HCT116 (cell line): ENCODE measurements at places on chromosomes 3 and 15. TPM values are rescaled to one million over a fixed set of nuclear protein-coding genes. Genes with fewer than 3 reads are reported as not detected.

The JAGN1 gene
- total RNA-seq = 33.4 TPM

The LRRFIP2 gene
- 27.0 TPM for total RNA-seq

The PLSCR5 gene
- total RNA-seq = not detected

The SERINC4 gene
- 0.12 TPM for total RNA-seq

The MESP1 gene
- total RNA-seq = 8.8 TPM

The PODXL2 gene
- 5.7 TPM for total RNA-seq

The CD96 gene
- total RNA-seq = 0.42 TPM

The PLAAT1 gene
- not detected for total RNA-seq

The LIPC gene
- total RNA-seq = not detected

The CP gene
- total RNA-seq = 0.52 TPM

The LRRIQ4 gene
- not detected for total RNA-seq

The PLS1 gene
- 38.8 TPM for total RNA-seq

GRCh38 chr3:73292220-73292619, 230.8 kb downstream of the EBLN2 start:
- H3K27me3 ChIP-seq = peaks cover 42% of the 10 kb centered on the region
- DNase-seq = no peak
- no peaks in the 10 kb centered on the region for H3K4me1 ChIP-seq
- no peak overlapping the region for H3K27ac ChIP-seq
- no peak overlapping the region for H3K4me3 ChIP-seq

DNA sequence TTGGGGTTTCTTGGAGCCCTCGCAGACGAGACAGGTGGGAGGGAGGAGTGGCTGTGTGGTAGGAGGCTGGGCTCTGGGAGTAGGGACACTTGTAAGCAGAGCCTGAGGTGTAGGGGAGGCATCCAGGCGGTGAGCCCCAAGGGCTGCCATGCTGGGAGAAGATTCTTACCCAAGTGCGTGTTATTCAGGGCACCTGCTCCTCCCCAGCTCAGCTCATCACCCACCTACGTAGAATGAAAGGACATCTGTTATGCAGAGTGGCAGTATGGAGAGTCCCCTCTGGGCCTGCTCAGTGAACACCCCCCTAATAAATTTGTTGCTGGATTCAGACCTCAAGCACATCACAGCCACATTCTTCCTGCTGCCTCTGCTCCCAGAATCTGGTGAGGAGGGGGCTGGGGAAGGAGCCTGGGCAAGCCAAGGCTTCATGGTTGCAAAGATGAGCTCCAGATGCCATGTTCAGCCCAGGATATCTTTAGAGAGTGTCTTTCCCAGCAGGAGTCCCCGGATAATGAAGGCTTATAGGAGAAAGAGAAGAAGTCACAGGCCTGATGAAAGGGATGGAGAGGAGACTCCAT, 261.8 kb downstream of the EPHB1 start:
- H3K4me3 ChIP-seq = no peak overlapping the region
- H3K36me3 ChIP-seq = no peaks in the 10 kb centered on the region

- no peaks in the 10 kb centered on the region for H3K4me1 ChIP-seq
- no peaks in the 10 kb centered on the region for H3K36me3 ChIP-seq
- no peak overlapping the region for H3K4me3 ChIP-seq
- DNase-seq = no peak
- H3K27me3 ChIP-seq = no peaks in the 10 kb centered on the region
- no peak overlapping the region for H3K27ac ChIP-seq
These were observed 56.9 kb downstream of the SPSB4 start for GRCh38 chr3:141108039-141108438.

DNA sequence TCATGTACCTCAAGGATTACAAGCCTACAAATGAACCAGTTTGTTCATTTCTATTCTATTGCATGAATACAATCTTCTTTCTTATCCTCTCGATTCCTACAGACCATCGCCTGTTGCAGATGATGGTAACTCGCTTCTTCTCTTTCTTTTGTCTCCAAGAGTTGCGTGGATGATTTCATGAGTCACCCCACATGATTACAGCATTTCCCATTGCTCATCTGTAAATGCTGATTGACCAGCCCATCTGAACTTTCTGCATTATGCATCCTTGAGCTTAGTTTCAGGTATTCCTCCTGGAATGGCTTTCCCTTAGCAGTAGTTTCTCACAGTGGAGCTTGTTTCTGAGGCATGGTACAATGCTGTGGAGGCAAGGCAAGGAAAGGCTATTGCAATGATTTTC, 109.6 kb upstream of the TOPAZ1 start:
- H3K4me1 ChIP-seq = no peaks in the 10 kb centered on the region
- no peak for DNase-seq
- peaks cover 46% of the 10 kb centered on the region for H3K27me3 ChIP-seq
- H3K27ac ChIP-seq = no peak overlapping the region
- no peak overlapping the region for H3K4me3 ChIP-seq

DNA sequence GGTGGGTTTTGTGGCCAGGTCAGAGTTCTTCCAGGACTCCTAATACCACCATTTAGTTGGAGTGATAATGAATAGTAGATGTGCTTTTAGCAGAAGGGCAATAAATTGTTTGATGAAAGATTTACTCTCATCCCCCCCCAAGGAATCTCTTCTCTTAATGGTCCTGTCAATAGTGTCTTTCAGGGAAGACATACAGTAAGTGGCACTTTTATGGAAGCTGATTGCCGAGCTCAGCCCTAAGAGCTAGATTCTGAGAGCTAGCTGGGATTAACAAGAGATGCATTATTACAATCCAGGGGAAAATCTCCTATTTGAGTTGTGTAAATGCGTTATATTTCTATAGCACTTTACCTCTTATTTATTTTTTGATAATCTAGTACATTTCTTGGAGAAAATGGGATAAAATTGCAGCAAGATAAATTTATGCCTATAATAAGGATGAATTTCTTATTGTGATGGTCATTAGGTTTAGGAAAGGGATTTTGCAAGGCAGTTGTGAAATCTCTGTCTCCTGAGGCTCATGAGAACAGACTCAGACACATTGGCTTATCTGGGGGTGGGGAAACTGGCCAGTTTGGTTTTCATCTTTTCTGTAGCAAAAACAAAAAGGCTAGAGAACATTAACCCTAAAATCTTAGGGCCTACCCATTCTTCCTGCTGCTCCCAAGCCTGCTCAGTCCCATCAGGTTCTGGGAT, 41.6 kb upstream of the CLSTN2 start:
- H3K36me3 ChIP-seq = no peaks in the 10 kb centered on the region
- H3K4me3 ChIP-seq = no peak overlapping the region
- no peak for DNase-seq
- no peak overlapping the region for H3K27ac ChIP-seq
- peaks cover 6% of the 10 kb centered on the region for H3K27me3 ChIP-seq

DNA sequence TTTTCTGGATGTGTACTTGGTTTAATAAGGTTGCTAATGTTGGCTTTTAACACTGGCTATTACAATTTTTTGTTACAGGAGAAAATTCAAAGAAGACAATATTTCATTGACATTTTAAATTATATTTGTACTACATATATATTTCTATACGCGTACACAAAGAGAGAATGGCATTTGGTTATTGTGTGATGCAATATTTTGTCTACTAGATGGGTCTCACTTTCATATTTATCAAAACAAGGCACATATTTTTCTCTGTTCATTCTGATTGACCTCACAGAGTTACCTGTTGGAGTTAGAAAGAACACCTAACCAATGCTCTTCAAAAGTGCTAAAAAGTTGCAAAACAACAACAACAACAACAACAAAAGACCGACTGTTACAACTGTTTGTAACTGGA, 50.2 kb upstream of the VGLL3 start:
- no peak overlapping the region for H3K4me3 ChIP-seq
- H3K27ac ChIP-seq = no peak overlapping the region
- no peak for DNase-seq

DNA sequence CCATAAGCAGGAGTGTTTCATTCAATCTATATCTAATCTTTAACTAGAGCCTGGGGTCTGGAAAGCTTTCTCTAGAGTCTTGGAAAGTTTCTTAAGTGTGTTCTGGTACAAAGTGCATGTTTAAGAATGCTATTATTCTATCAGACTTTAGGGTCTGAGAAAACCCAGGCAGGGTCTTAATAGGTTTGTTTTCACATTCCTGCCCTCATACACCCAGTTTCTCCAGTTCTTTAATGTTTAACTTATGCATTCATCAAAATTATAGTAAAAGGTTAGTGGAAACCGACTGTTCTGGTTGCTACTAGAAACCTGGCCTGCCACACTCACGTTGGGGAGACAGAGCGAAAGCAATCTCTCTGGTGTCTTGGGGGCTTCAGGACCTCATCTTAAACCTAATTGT, 102.9 kb upstream of the WDR72 start:
- H3K36me3 ChIP-seq = no peaks in the 10 kb centered on the region
- no peak overlapping the region for H3K4me3 ChIP-seq
- no peaks in the 10 kb centered on the region for H3K27me3 ChIP-seq

- H3K4me3 ChIP-seq = no peak overlapping the region
- DNase-seq = no peak
- H3K27me3 ChIP-seq = no peaks in the 10 kb centered on the region
- H3K27ac ChIP-seq = no peak overlapping the region
These were observed 21.3 kb downstream of the NPAP1 start for GRCh38 chr15:24696842-24697241.

- H3K36me3 ChIP-seq = peaks cover 13% of the 10 kb centered on the region
- H3K4me1 ChIP-seq = peaks cover 16% of the 10 kb centered on the region
- H3K27me3 ChIP-seq = no peaks in the 10 kb centered on the region
- H3K27ac ChIP-seq = peak overlapping the region; percentile 88
- peak; percentile 36 for DNase-seq
These were observed 801 bp upstream of the CDAN1 start for GRCh38 chr15:42737529-42738328.

GRCh38 chr3:111152496-111152895, 80.9 kb downstream of the NECTIN3 start:
- H3K4me3 ChIP-seq = no peak overlapping the region
- peaks cover 5% of the 10 kb centered on the region for H3K36me3 ChIP-seq
- no peaks in the 10 kb centered on the region for H3K27me3 ChIP-seq
- peaks cover 21% of the 10 kb centered on the region for H3K4me1 ChIP-seq

DNA sequence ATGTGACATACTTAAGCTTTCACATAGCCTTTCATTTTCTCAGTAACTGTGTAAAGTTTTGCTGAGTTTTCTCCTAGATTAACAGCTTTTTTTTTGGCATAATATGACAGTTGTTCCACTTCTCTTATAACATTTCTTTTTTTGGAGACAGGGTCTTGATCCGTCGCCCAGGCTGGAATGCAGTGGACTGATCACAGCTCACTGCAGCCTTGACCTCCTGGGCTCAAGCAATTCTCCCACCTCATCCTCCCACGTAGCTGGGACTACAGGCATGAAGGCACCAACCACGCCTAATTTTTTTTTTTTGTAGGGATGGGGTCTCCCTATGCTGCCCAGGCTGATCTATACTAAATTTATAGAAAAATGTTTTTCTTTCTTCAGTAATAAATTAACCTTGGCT, 30.1 kb downstream of the DLG1 start:
- H3K36me3 ChIP-seq = no peaks in the 10 kb centered on the region
- DNase-seq = no peak
- H3K27me3 ChIP-seq = no peaks in the 10 kb centered on the region
- H3K27ac ChIP-seq = no peak overlapping the region

- no peak for DNase-seq
- no peaks in the 10 kb centered on the region for H3K4me1 ChIP-seq
- no peaks in the 10 kb centered on the region for H3K27me3 ChIP-seq
- no peaks in the 10 kb centered on the region for H3K36me3 ChIP-seq
- no peak overlapping the region for H3K27ac ChIP-seq
These were observed 46.9 kb downstream of the CHRD start for GRCh38 chr3:184426691-184427141.

- no peak for DNase-seq
- no peaks in the 10 kb centered on the region for H3K27me3 ChIP-seq
- no peak overlapping the region for H3K4me3 ChIP-seq
- peaks cover 11% of the 10 kb centered on the region; the same call in 1 of the 2 replicates for H3K4me1 ChIP-seq
- no peak overlapping the region for H3K27ac ChIP-seq
These were observed 78.5 kb upstream of the MEF2A start for GRCh38 chr15:99487337-99487730.

- H3K4me3 ChIP-seq = no peak overlapping the region
- H3K4me1 ChIP-seq = no peaks in the 10 kb centered on the region
- H3K27me3 ChIP-seq = no peaks in the 10 kb centered on the region
- peak; percentile 31 for DNase-seq
These were observed 59.9 kb downstream of the ZNF621 start for GRCh38 chr3:40584625-40585189.

GRCh38 chr3:97911459-97911858, 60.8 kb downstream of the RIOX2 start:
- DNase-seq = no peak
- peaks cover 6% of the 10 kb centered on the region; the same call in 1 of the 2 replicates for H3K4me1 ChIP-seq
- H3K27ac ChIP-seq = no peak overlapping the region
- H3K36me3 ChIP-seq = no peaks in the 10 kb centered on the region

DNA sequence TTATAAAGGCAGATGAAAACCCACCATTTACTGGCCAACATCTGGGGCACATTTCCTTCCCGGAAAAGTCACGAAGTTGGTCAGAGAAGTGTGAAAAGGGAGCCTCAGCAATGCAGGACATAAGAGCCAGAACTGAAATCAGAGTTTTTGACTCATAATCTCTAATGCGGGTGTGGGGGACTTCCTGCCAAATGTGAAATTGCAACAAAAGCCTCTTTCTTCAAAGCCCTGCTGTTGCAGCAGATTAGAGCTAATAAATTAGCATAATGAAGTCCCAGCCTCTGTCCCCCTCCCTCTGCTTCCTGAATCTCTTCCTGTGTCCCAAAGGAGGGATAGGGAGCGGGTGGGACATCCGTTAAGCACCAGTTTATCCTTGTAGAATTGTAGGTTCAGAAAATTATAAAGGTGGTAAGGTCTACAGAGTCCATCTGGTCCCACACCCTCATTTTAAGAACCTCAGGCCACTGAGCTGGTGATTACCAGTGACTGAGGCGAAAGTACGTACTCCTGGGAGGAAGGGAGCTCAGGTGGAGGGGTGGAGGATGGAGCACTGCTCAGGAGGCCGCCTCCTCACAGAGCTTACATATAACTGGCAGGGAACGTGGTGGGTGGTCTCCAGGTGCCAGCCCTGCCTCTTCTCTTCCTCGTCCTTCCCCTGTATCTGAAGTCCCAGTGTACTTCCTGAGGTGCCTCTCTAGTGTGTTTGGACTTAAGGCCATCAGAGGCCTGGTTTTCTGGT, 35.0 kb downstream of the ST6GAL1 start:
- H3K27ac ChIP-seq = no peak overlapping the region
- H3K27me3 ChIP-seq = no peaks in the 10 kb centered on the region
- no peak for DNase-seq
- no peaks in the 10 kb centered on the region for H3K36me3 ChIP-seq
- H3K4me3 ChIP-seq = no peak overlapping the region

DNA sequence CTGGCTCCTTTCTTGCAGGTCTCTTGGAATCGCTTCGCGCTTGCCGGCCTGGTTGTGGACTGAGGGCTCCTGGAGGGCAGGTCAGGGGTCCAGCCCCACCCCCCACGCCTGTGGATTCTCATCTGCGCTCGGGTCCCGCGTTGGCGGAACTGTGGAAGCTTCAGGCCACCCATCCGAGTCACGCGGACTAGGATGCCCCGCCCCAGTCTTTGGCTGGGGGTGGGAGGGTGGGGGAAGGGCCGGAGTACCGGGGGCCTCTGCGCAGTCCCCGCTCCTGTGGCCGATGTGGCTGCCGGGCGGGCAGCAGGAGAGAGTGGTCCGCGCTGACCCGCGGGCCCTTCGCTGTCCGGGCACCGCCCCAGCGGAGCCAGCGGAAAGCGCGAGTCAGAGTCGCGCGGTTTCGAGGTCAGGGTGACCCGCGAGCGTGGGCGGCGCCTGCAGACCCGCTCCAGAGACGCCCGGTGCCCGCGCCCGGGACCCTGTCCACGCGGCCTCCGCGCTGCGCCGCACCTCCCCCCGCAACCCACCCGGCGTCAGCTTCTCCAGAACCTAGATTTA, 114.2 kb downstream of the KLF13 start:
- H3K27me3 ChIP-seq = no peaks in the 10 kb centered on the region
- no peak overlapping the region for H3K27ac ChIP-seq
- peaks cover 14% of the 10 kb centered on the region for H3K4me1 ChIP-seq
- H3K4me3 ChIP-seq = no peak overlapping the region
